ENCODE measurements at places on chromosomes 7 and 10.
A peak's percentile ranks its signal among the peaks of the same experiment; 100 is the strongest.

- no peak for DNase-seq
Observed at GRCh38 chr7:44712012-44712411, 36.6 kb upstream of the ZMIZ2 start.

DNA sequence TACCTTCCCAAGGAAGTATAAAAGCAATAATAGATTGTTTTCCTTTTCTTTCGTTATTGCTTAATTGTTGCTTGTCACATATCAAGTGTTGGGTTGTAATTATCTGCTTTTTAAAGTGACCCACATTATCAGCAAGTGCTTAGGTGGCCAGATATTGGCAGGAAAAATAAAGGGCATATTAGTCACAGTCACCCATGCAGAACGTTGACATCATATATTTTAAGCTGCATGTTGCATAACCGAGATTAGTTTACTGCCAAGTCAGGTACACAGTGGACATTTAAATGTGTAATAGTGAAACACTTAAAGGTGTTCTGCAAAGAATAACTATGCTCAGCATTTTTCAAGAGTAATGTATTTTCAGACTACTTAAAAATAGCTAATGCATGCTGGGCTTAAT lies 11.4 kb downstream of the NEBL start:
- DNase-seq: no peak

DNA sequence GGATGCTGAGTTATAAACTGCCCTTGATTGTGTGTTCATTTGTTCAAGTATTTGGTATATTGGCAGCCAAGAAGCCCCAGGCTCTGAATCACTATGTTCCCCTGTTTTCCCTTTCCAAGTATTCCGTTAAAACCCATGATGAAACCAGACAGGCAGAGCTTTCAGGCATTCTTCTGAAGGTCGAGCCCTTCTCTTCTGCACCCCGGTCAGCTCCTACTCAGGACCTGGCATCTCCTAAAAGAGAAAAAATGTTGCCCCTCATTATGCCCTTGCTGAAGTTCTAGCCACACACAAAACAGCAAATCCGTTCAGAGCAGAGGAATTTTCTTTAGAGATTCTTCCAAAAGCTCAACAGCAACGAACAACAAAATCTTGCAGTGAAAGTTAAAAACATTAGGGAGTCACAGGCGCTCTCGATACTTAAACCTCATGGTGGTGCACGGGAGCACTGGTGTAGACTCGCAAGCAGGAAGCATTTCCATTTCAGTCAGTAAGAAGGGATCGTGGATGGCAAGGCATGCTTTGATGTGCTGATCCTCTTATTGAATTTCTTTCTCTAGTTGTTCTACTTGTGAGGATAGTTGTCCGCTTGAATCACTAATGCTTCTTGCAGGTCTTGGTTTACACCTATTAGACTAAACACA lies 264.9 kb downstream of the SKIDA1 start:
- no peak for DNase-seq

DNA sequence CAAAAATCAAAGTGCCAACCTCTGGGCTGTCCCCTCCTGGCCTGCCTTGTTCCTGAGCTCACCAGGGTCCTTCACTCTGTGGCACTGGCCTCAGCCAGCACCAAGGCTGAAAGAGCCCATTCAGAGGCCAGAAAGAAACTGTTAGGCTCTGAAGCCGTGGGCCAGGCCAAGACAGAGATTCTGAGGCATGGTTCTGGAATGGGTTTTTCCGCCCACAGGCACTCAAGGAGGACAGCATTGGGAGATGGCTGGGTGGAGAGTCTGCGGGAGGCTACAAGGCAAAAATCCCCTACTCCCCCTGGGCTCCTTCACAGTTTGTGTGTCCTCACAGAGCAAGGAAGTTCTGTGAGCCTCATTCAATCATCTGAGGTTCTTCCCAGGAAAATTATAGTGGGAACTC lies 31.7 kb downstream of the GRIFIN start:
- no peak for DNase-seq

GRCh38 chr7:75817116-75817515 lies 3.5 kb upstream of the CCL24 start:
- peak; percentile 87 for DNase-seq

DNA sequence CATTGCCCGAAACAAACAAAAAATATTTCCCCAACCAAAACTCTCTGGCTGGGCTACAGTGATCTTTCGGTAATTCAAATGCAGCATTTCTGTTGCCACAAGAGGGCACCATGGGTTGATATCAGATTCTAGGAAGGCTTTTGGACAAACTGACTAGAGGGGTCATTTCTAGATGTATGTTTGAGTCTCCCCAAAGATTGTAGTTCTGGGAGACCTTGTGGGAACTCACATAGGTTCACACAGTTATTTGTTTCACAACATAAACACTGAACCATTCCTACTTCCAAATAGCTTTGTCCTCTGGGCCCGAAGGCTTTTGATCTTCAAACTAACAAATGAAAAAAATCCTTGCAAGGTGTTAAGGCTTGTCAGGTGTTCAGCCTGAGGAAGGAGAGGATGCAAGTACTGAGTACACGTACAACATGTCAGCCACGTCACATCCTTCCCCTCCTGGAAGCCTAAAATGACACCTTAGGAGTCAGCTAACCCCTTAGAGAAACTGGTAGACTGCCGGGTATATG lies 37.0 kb upstream of the IL15RA start:
- DNase-seq: peak; percentile 75

DNA sequence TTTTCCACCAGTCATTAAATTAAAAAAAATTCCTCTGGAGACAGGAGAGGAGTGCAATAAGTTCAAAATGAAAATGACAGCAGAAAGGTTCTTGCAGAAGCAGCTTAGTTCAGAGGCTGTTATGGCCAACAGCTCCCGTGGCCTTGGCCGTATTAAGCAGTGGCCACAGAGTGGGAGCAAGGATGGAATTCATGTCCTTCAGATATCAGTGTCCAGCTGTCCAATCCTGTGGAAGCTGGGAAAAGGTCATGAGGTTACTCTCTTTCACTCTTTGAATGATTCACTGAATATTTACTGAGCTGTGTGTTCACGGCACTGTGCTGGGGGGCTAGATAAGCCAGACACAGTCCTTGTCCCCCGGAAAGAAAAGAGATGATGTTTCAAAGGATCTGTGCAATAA lies 231.8 kb downstream of the BMPER start:
- DNase-seq: no peak

DNA sequence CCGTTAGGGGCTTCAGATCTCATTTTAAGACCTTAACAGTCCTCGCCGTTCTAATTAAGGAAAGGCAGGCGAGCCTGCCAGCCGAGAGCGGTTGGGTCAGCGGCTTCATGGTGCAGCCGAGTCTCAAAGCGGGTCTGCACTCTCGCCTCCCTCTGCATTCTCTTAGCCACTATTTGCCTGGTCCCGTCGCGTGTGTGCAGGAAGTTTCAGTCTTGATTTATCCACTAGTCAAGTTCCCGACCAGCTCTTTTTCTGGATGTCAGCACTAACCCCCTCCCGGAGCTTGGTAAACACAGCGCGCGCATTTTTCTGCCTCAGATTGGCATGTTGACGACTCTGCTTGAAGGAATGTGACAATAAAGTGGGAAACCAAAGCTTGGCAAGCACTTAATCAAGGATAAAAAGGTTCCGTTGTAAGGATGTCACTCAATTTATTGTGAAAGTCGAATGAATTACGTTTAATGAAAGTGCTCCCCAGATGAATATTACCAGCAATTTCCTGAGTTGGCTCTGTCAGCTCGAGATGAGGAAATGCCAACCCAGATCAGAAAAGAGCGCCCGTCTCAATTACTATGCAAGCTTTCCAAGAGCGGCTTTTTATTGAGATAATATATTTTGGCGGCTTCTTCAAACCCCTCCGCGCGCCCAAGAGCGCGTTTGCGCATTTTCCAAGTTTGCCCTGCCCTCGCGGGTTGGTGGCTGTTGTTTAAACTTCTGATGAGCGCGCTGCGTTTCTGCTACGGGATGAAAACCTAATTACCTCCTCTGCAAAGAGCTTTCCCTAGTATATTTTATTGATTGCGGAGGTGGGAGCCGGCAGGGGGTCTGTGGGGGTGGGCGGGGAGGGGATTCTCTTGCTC lies 7.9 kb downstream of the NXPH1 start:
- DNase-seq: no peak

GRCh38 chr7:52592698-52593097 lies 442.7 kb upstream of the POM121L12 start:
- no peak for DNase-seq
